ENCODE measurements at places on chromosomes 4 and X.

DNA sequence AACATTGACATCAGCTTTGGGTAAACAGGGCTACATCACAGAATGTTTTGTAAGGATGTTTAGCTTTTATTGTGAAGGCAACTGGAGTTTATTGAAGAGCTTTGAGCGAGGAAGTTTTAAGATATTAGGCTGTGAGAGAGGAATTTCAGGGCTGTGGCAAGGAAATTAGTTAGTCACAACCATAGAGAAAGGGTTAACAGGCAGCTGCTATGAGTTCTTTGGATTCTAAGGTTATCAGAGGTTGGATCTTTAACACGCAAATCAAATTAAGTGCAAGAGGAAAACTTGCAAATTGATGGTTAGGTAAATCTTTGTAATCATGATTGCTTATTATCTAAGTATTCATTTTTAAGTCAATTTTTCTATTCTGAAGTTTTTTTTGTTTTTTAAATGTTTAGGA, 156.0 kb downstream of the UGT8 start:
- no peak for DNase-seq

DNA sequence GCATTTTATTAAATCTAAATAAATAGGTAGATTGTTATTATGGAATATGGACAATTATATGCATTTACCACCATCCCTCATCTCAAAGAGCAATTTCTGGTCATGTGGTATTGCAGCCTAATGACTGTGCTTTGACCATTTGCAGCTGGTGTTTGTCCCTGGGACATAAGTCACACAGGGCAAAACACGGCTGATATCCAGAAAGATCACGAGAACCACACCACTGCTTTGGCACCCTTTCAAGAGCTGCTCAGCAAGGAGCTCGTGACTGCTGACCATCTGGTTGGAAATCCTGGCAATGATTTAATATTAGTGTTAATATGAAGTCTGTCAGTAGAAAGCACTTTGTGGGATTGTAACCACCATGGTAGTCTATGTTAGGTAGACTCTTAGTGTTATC, 545.0 kb downstream of the GBA3 start:
- peak; percentile 22 for DNase-seq

GRCh38 chr4:17915439-17915838, 104.7 kb downstream of the NCAPG start:
- DNase-seq = no peak

- DNase-seq = no peak
Observed at GRCh38 chr4:76883147-76883546, 14.8 kb downstream of the SOWAHB start.

DNA sequence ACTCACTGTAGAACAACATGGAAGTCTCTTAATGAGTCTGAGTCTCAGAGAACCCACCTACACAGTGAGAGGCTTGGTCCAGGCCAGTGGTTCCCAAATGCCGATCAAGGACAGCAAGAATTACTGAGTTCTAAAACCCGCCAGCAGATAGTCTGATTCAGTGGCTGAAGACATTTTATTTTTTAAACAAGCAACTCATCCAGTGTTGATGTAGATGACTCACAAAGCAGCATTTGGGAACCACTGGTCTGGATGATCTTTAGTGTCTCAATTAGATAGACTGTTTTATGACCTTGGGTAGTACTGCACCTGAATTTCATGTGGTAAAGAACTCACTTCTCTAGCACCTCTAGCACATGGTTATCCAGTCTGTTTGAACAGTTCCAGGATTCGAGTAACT, 193.6 kb downstream of the FBXW7 start:
- no peak for DNase-seq

DNA sequence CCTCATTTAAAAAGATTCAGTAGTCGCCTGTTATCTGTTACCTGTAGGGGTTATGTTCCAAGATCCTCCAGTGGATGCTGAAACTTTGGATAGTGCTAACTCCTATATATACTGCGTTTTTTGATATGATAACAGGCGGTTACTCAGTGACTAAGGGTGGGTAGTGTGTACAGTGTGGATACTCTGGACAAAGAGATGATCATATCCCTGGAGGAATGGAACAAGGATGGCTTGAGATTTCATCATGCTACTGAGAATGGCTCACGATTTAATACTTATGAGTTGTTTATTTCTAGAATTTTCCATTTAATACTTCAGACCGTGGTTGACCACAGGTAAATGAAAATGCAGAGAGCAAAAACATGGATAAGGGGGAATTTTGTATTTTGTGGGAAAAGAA, 21.5 kb downstream of the FAM47E start:
- DNase-seq = no peak

DNA sequence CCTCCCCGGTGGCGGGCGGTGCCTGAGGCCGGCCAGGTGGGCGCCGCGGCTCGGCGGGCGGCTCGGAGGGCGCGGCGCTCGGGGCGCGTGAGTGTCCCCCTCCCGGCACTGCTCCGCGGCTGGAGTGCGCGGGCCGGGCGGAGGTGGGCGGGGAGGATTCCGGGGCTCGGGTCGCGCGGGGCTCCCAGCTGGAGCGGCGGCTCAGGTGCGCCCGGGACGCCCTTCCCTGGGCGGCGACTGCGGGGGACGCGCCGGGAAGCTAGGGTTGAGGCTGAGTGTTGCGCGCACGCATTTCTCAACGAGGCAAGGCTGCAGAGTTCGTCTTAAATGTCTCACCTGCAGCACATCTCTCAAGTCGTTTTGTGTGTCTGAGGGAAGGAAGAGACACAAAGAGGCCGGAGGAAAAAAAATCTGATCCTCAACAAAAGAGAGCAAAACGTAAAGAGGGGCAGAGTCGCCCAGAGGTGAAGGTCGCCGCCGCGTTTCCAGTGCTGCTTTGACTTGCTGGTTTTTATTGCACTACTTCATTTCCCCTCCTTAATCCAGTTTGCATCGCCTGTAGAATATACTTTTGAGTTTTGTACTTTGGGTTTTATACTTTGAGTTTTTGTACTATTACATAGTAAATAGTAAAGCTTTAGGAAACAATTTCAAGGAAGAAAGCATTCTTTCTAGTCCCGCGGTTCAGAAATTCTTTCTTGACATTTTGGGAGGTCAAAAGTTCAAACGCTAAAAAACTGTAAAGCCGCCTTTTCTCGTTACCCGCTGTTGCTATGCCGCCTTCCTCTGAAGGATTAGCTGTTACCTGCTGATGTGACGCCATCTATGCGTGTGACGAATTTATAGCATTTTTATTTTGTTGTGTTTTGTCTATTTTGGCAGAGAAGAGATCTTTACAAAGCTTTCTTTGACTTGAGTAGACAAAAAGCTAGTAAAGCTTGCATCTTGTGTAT, 106.5 kb upstream of the STOX2 start:
- no peak for DNase-seq

DNA sequence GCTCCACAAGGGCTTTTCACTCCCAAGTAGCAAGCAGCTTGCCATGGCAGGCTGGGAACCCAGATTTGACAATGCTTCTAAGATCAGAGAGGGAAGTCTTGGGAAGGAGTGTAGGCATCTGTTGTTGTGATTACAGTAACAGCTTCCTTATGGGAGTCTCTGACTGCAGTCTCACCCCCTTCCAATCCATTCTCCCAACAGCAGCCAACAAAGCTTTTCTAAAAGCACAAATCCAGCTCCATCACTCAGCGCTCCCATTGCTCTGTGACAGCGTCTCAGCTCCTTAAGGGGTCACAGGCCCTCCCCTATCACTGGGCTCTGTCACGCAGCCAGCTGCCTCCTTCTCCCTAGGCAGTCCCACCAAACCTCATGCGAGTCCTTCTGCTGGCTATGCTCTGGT, 7.1 kb downstream of the IGFBP7 start:
- no peak for DNase-seq

DNA sequence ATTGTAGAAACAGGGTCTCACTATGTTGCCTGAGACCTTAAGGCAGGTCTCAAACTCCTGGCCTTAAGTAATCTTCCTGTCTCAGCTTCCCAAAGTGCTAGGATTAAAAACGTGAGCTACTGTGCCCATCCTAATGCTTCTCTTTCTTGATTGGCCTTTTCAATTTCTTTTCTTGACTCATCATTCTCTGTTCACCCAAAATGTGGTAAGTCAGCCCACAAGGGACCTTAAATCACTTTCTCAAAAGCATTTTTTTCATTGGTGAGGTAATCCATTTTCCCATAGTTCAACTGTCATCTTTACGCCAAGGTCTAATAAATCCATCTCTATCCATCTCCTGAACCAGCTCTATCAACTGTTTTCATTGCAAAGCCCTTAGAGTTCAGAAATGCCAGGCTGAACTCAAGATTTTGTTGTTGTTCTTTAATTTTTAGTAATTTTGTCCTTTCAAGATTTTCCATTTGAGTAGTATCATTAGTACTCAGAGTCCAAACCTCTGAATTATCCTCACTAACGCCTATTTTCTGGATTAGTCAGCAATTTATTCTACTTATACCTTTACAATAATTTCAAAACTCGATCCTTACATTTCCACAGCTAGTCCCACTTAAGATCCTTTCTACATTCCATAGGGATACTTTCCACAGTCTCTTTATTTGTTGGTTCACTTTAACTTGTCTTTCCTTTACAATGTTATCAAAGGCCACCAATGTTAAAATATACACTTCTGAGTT, 528.6 kb downstream of the IL15 start:
- DNase-seq = no peak

DNA sequence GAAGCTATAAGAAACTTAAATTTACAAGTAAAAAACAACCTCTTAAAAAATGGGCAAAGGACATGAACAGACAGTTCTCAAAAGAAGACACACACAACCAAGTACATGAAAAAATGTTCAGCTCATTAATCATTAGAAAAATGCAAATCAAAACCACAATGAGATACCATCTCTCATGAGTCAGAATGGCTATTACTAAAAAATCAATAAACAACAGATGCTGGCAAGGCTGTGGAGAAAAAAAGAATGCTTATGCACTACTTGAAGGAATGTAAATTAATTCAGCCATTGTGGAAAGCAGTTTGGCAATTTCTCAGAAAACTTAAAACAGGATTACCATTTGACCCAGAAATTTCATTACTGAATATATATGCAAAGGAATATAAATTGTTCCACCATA, 666.3 kb upstream of the GRIA3 start:
- DNase-seq = no peak

- DNase-seq = no peak
Observed at GRCh38 chr4:33924811-33925210, 2319.5 kb downstream of the ARAP2 start.

DNA sequence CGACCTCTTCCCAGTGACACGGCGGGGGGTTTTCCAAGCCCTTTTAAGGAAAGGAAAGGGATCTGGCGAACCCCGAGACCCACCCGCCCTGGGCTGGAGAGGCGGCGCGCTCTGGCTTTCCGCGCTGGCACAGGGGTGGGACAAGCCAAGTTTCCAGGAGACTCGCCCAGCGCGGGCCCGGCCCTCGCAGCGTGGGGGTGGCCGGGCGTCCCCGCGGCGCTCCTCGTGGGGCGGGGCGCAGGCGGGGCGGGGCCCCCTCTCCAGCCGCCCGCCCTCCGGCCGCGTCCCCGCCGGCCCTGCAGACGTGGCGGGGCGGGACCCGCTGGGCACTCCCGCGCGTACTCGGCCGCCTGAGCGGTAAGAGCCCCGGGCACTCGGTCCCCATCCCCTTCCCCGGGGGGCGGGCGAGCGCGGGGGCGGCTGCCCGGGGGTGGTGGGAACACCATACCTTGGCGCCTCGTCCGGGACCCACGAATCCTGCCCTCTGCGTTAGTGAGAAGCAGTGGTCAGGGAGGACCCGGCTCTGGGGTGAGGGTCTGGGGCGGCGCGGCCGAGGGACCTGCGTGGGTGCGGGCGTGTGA, at the start of gene FAM114A1:
FAM114A1 (plus strand) TSS at position 329 of the 581 bp plus-strand sequence. CDS start 10,273 bp downstream, outside the sequence.
- DNase-seq = peak; percentile 92

DNA sequence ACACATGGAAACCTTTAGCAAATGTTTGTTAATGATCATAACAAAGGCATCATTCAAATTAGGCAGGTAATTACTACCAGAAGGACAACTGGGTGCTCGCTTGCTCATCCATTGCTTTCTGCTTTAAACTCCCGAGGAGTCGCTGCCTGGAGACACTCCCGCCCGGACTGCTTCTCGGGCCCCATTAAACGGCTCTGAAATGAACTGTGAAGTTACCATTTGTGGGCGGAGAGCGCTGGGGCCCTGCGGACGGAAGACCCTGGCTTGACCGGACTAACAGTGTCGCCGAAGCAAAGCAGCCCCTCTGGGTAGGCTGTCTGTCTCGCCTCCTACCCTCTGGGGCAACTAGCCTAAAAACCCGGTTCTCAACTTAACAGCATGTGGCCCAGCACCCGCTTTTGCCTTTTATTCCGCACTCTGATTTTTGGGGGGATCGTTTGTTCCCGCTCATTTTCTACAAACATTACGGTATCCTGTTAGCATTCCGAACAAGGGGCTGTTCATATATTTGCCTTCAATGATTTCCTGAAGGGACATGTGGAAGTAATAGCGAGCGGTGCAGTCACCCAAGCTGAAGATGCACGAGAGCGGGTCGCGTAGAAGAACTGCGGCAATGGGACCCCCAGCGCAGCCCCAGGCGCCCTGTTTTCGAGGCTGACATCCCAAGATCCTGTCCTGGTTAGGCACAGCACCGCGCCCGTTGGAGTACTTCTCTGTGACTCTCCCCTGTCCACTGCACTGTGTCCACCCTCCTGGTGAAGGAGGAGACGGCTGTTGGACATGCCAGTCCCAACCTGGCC, 1.6 kb upstream of the PDGFRA start:
- DNase-seq = peak; percentile 66

- DNase-seq = no peak
Observed at GRCh38 chrX:100484971-100485370, 74.9 kb upstream of the PCDH19 start.

All from femur (tissue), 1 donor.